ENCODE measurements at places on chromosomes 1 and 21.

DNA sequence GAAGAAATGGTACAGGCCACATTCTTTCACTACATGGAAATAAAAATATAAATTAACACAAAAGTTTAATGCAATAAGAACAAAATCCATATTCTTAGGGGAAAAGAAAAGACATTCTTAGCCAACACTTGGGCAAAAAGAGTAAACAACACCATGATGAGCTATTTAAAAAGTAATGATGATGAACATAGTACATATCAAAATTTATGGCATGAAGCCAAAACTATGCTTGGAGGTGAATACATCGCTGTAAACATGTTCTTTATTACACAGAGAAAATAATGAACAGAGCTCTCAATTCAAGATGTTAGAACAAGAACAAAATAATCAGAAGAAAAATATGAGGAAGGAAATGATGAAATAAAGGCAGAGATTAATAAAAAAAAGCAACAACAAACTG, 158.2 kb downstream of the ZSCAN20 start:
- no peak for DNase-seq

DNA sequence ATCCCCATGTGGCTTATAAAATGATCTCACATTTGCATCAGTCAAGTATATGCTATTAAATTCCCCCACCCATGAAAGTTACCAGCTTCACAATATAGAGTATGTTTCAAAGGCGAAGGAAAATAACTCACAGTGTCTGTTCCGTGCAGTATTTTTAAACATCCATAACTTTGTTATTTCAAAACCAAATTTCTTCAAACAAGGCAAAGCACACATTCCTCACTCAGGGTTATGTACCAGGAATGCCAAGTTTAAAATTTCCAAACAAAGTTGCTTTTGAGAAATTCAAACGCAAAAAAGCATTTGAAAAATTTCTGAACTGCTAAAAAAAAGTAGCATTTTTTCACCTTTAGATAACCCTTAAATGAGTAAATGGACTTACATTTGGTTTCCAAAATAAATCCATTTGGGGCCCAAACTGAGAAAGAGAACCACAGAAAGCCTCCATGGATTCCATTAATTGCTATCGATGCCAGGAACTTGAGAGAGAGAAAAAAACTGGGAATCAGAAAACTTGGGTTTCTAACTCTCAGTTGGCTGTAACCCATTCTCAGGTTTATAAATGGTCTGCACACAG, 149.5 kb downstream of the SLC30A10 start:
- no peak for DNase-seq

DNA sequence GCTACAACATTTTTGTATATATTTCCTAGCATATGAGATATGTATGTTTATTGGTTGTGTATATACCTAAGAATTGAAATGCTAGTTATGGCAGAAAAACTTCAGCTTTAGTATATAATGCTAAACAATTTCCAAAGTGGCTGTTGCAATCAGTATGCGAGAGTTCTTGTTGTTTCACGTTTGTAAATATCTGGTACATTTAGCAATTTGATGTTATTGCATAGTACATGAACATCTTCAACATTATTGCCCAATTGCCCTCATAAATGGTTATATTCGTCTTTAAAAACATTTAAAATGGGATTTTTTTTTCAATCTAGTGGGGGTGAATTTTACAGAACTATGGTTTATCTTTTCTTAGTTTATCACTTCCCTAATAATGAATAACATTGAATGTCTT, 86.2 kb upstream of the HP1BP3 start:
- no peak for DNase-seq

DNA sequence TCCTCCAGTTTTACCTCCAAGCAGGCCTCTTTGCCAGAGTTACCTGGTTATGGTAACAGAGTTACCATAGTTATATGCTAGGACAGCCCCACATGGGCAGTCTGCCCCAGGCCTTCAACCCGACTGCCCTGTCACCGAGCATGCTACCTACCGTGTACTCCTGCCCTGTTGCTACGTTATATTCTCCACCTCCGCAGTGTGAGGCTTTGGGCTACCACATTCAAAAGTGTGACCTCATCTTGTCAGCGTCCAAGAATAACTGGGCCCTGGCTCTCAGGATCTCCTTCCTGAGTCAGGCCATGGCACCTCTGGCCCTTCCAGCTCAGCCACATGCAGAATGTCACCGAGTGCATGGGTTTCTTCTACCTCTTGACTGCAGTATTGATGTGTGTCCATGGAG, 8.9 kb downstream of the MAPKAPK2 start:
- no peak for DNase-seq

DNA sequence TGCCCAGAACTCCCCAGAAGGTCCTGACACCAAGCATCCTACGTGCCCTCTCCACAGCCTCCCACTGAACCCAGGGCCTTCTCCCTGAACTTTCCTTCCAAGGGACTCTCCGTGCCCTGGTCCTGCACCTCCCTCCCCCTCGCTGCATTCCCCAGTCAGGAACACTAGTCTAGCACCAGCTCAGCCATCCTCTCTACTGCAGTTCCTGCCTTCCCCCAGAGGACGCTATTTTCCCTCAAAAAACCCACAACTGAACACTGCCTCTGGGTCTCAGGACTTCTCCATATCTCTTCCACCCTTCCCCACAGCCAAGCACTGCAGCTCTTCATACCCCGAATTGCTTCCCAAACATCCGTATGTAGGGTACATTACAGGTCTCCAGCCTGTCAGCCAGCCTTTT, 12.6 kb upstream of the ARTN start:
- DNase-seq: no peak

DNA sequence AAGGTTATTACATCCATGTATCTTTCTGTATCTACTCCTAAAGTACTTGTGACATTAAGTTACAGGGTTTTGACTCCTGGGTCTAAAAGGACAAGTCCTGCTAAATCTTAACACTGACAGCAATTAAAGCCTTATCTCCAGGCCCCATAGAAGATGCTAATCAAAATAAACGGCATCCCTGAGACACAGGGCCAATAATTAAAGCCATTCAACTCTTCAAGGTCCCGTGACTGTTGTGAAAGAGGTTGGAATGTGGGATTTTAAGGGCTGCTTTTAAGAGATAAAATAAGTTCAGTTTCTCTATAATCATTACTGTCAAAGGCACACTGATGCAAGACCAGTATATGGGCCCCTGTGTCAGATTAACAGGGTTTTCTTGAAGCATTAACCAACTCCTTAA, 8.3 kb downstream of the DNAI4 start:
- DNase-seq: no peak

Measured in T1000 (cell line).